Jurkat, Clone E6-1 (cell line): ENCODE measurements at places on chromosomes 4 and X.

- peak; percentile 75 for DNase-seq
These were observed 13.1 kb upstream of the G3BP2 start for GRCh38 chr4:75686346-75686745.

- no peak for DNase-seq
These were observed 24.0 kb downstream of the ANAPC4 start for GRCh38 chr4:25401066-25401465.

DNA sequence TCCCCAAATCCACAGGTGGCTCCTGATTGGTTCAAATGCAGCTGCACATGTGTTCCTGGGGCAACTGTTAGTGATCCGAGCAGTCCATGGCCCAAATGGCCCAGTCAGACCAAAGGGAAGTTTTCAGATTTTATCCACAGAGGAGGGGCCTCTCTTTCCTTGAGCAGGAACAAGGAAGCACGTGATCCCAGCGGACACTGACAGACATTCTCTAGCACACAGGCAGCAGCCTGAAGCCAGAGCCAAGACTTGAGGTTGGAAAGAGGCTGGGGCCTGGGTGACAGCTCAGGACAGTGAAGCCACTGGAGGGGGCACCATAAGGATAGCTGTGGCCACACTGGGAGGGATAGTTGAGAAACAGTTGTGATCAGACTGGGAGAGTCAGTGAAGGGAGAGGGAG is 3.5 kb upstream of the ZFP92 start:
- DNase-seq, result no peak

DNA sequence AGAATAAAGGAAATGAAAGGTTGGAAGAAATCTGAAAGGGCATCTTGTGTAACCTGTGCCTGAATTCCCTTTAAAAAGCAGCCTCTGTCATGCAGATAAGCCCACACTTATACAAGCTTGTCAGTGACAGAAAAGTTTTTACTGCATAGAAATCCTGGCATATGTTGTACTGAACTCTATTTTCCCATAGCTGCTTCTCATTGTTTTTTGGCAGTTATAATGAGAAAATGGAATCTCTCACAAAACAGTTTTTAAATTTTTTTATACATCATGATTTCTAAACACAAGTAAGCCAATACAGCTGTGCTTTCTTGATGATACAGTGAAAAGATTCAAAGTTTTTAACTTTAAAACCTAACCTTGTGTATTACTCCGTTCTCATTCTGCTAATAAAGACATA is 511.4 kb upstream of the ARX start:
- no peak for DNase-seq

DNA sequence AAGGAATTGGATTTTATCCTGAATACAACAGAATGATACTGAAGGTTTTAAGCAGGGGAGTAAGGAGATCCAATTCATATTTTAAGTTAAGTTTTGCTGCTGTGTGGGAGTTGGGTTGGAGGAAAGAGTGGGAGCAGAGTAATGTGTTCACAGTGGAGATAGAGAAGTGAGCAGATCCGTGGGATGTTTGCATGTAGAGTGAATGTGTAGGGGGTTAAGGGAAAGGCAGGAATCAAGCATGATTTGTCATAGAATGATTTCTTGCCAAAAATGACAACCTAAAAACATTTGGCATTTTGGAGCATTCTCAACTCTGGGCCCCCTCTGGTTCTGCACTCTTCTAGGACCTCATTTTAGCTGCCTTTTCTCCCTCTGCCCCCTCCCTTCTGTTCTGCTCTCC is 76.6 kb downstream of the ARHGAP10 start:
- no peak for DNase-seq

DNA sequence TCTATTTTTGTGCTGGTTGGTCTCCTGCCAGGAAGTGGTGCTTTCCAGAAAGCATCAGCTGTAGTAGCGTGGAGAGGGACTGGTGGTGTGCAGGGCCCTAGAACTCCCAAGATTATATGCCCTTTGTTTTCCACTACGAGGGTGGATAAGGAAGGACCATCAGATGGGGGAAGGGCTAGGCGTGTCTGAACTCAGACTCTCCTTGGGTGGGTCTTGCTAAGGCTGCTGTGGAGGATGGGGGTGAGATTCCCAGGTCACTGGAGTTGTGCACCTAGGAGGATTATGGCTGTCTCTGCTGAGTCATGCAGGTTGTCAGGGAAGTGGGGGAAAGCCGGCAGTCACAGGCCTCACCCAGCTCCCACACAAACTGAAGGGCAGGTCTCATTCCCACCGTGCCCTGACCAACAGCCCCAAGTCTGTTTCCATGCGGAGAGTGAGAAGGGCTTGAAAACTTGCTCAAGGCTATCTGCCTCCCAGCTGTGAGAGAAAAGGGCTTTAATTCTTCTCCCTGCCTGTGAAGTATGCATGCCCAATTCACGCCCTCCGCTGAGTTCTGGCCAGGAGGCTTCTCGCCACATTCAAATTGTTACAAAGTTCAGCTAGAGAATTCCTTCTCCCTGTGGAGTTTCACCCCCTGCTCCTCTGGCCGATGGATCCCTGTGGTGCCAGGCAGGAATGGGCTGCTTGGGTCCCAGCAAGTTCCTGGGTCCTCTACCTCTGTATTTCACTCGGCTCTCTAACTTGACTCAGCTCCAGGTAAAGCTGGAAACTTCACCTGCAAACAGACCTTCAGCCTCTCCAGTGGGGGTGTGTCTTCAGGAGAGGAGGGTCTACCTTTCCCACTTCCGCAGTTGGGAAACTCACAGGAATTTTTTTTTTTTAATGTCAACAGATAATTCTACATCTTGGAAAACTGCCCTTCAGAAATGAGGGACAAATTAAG is 7.7 kb upstream of the CSTF2 start:
- DNase-seq, result no peak

- DNase-seq, result no peak
These were observed 8.5 kb downstream of the PITX2 start for GRCh38 chr4:110614173-110614963.

DNA sequence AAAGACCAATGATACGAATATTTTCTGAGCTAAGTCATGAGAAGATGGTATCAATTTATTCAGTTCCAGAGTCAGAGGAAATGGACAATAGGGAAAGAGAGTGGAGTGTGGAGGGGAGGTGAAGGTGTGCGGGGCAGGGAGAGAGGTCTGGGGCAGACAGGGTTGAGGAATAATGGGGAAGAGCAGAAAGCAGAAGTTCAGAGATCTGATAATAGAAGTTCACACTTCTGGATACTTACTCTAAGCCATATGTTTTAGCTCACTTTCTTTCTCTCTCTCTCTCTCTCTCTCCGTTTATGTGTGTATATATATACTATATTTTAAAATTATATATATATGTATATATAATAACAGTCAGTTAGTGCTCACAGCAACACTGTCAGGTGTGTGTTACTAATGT is 40.4 kb downstream of the FOXR2 start:
- no peak for DNase-seq

- DNase-seq, result peak; percentile 11
These were observed 115.2 kb upstream of the LNX1 start for GRCh38 chr4:53706422-53707032.

DNA sequence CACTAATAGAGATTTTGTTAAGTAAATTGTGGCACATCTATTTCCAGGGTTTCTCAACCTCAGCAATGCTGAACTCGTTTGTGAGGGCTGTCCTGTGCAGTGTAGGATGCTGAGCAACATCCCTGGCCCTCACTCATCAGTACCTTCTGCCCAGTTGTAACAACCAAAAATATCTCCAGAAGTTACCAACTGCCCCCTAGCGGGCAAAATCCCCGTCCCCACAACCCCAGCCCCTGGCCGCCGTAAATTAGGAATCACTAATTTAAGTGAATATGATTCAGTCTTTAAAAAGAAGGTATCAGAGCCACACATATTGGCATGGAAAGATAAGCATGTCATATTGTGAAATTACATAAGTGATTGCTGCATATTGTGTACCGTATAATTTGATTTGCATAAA is 123.4 kb downstream of the ASB9 start:
- no peak for DNase-seq

DNA sequence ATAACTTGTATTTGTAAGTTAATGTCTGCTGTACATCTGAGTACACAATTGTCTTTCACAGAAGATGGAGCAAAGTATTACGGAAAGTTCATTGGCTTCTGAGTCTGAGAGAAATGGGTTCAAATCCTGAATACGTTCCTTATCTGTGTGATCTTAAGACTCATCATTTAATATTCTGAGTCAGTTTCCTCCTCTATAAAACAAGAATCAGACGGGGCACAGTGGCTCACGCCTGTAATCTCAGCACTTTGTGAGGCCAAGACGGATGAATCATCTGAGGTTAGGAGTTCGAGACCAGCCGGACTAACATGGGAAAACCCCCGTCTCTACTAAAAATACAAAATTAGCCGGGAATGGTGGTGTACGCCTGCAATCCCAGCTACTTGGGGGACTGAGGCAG is 57.8 kb downstream of the APBB2 start:
- DNase-seq, result no peak

DNA sequence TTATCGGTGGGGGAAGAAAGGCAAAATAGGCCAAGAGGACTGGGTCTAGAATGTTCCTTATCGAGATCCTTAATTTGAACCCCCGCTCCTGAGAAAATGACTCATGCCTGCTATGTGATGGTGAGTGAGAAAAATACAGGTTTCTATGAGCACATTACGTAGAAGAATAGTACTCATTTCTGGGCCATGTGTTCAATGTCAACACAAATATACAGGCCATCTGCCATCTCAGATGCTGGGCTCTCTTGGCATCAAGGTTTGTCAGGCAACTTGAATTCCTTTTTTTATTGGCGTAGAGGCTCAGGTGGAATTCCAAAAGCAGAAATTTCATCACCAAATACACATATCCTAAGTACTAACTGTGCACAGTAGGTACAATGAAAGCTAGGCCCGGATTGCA is 81.4 kb upstream of the TRIM2 start:
- DNase-seq, result no peak

DNA sequence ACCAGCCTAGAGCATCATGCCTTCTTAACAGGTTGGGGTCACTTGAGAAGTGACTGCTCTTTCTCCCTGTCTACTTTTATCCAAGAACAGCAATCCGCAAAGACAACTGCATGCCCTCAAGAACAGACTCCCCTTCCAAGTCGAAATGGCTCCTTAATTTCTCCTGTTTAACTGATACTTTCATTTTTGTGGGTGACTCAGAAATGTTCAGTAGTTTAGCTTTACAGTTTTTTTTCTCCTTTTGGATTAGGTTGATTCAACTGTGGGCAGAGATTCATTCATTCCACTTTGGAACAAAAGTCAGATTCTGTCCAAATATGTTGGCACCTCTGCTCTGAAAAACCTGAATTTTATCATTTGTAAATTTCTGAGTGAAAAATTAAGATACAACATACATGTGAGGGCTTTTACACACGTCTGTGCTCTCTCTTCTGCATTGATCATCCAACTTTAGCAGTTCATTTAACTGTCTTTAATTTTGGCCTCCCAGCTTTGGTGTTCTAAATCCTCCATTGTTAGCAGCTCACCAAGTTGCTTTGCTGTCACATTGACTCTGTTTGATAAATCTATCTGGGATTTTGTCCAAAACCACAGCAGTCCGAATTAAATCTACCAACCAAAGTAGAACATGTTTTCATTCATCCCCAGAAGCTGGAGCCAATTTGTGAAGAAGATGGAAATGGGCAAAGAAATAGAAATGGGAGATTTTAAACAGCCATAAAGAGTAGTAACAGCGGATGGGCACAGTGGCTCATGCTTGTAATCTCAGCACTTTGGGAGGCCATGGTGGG is 50.0 kb downstream of the HOPX start:
- no peak for DNase-seq

- peak; percentile 60 for DNase-seq
These were observed 3.4 kb downstream of the TFE3 start for GRCh38 chrX:49039598-49040375.

DNA sequence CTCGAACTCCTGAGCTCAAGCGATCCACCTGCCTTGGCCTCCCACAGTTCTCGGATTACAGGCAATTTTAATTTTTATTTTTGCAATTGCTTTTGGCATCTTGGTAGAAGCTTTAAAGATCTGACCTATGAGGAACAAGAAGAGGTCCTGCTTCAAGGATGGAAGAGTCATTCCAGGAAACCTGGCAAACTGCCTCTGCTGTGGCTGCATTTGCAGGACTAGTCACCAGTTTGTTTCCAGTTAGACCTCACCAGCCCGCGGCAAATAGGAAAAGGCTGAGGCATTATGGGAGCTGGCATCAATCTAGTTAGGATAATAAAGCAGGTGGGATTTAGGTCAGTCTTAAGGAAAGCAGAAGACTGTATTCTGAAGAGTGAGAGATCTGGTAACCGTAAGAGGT is 51.9 kb upstream of the LAS1L start:
- no peak for DNase-seq

- DNase-seq, result no peak
These were observed 67.0 kb upstream of the RPS6KA3 start for GRCh38 chrX:20333672-20334071.

GRCh38 chr4:37635155-37635554 is 51.0 kb downstream of the RELL1 start:
- DNase-seq, result no peak

DNA sequence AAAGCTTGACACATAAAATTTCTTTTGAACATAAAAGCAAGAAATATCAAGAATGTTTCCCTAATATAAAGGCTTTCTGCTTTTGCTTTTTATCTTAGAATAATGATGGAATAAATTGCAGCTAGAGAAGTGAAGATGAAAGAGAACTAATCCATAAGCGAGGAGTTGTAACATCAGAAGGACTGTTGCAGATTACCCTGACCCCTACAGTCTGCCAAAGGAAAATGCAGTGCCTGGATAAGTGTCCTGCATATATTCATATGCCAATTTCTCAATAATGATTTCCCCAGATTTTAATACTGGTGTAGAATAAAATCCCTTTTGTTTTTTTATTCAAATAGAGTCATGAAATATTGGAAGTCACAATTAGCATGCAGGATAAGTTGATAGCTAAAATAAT is 115.9 kb downstream of the MAGEC2 start:
- DNase-seq, result no peak

DNA sequence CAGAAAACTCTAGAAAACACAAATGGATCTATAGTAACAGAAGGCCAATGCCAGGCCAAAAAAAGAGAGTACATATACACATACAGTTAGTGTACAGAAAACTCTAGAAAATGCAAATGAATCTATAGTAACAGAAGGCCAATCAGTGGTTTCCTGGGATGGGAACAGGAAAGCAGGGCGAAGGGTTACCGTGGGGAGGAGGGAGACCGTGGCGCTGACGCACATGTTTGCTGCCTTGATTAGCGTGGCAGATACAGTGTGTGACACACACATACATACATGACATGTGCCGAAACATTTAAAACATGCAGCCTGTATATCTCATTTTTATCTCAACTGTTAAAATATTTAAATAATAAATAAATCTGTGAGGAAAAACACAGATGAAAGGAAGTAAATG is 14.7 kb downstream of the GAK start:
- DNase-seq, result no peak

GRCh38 chr4:94690851-94691254 is 66.9 kb upstream of the BMPR1B start:
- no peak for DNase-seq

GRCh38 chr4:154822775-154823174 is 41.7 kb downstream of the RBM46 start:
- no peak for DNase-seq

DNA sequence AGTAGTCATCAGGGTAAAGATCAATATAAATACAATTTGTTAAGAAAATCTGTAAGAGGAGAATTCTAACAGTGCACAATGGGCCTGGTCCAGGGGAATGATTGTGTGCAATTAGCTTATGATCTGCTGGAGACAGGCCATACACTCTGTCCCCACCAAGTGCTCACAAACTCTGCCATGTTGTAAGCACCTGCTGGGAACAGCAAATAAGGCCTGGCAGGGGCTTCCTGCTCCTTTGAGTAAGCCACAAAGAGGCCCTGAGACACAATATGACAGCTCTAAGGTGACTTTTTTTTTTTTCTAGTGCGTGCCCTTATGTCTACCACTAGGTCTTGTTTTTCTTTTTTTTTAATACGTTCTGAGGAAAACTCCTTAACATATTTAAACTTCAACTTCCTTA is 866.3 kb upstream of the PCDH7 start:
- no peak for DNase-seq

GRCh38 chrX:111191598-111191997 is 78.7 kb downstream of the CAPN6 start:
- DNase-seq, result no peak
